ENCODE measurements at places on chromosomes 3 and 15. TPM values are rescaled to one million over a fixed set of nuclear protein-coding genes. Genes with fewer than 3 reads are reported as not detected.
A peak's percentile ranks its signal among the peaks of the same experiment; 100 is the strongest.

Gene TLR9
- not detected for total RNA-seq

DNA sequence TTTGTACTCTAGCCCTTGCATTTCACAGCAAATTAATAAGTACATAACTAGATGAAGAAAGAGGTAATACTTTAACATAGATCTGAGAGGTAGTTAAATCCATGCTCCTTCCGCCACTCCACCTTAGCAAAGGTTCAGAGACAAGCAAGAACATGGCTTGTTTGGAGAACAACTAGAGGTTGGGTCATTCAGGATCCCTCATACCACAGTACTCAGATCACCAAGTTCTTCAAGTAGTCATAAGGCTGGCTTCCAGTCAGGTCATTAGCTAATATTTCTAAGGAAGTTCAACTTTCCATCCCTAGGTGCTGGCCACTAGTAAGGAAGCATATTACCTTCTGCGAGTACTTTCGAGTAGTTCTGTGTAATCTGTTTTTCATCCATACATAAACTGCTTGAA is 44.1 kb downstream of the CD200R1 start:
- no peak for DNase-seq
- no peak overlapping the region for H3K27ac ChIP-seq
- no peaks in the 10 kb centered on the region for H3K27me3 ChIP-seq
- H3K36me3 ChIP-seq = no peaks in the 10 kb centered on the region

- H3K27ac ChIP-seq = no peak overlapping the region
- H3K4me3 ChIP-seq = no peak overlapping the region
- H3K4me1 ChIP-seq = peaks cover 12% of the 10 kb centered on the region
These were observed 110.5 kb downstream of the AKAP13 start for GRCh38 chr15:85490856-85491255.

- no peak overlapping the region for H3K27ac ChIP-seq
- no peaks in the 10 kb centered on the region for H3K4me1 ChIP-seq
- no peak overlapping the region for H3K4me3 ChIP-seq
- peaks cover under 1% of the 10 kb centered on the region for H3K36me3 ChIP-seq
- DNase-seq = peak; percentile 6
These were observed 94.3 kb downstream of the OXNAD1 start for GRCh38 chr3:16359331-16359730.

GRCh38 chr3:79249701-79250100 is 518.1 kb downstream of the ROBO1 start:
- no peaks in the 10 kb centered on the region for H3K36me3 ChIP-seq
- no peak overlapping the region for H3K4me3 ChIP-seq
- H3K4me1 ChIP-seq = no peaks in the 10 kb centered on the region
- no peaks in the 10 kb centered on the region for H3K27me3 ChIP-seq
- H3K27ac ChIP-seq = no peak overlapping the region
- no peak for DNase-seq

DNA sequence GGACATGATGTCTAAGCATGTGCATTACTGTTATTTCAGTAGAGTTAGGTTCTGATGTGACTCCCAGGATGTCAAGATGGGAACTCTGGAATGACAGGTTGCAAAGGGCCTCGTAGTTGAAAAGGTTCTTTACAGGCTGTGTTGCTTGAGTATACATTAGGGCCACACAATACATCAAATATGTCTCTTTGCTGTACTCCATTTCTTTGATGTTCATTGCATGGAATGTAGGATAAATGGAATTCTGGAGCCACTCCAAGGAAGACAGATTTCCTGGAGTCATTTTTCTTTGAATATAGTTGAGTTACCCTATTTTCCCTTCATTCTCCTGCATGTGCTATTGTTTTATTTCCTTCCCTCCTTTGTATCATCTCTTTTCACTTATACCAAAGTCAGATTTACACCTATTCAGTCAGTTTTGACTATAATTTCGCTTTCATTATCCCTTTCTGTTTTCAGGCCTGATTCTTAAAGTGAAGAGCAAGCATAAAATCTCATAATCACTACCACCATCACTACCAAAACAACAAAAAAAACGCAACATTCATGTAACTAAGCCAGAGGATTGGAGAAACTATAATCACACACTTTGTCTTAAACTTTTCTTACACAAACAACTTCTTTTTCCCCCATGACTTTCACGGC is 61.2 kb upstream of the PTX3 start:
- peak overlapping the region; percentile 24 for H3K27ac ChIP-seq
- H3K4me1 ChIP-seq = peaks cover 18% of the 10 kb centered on the region
- H3K36me3 ChIP-seq = peaks cover 7% of the 10 kb centered on the region
- peak; percentile 57 for DNase-seq
- H3K4me3 ChIP-seq = no peak overlapping the region

Gene EFL1
- 21.9 TPM for total RNA-seq

DNA sequence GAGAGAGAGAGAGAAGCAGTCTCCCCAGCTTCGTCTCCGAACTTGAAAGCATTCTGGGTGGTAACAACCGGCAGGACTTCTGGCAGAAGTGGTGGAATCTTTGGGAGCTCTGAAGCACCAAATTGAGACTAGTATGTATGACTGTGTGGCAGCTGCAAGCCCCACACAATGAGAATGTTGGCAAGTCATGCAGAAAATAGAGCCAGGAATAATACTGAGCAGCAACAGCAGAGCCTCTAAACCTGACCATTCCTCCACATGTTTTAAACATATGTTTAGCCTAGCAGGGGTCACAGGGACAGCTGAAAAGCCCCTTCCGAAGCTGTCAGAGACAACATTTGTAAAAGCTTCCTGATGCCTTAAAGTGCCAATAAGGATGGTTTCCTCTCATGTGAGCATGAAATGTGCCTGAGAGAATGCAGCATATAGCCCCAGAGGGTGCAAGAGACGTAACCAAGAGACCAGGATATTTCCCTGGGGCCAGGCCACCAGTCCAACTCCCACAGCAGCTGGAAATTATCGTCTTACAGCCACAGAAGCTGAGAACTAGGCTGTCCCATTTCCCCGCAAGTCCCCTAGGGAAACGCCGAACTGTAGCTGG is 178.6 kb upstream of the CCDC54 start:
- H3K27ac ChIP-seq = no peak overlapping the region
- H3K4me1 ChIP-seq = no peaks in the 10 kb centered on the region
- peak; percentile 22 for DNase-seq
- H3K36me3 ChIP-seq = no peaks in the 10 kb centered on the region
- no peak overlapping the region for H3K4me3 ChIP-seq

Gene BCL2A1
- not detected for total RNA-seq

DNA sequence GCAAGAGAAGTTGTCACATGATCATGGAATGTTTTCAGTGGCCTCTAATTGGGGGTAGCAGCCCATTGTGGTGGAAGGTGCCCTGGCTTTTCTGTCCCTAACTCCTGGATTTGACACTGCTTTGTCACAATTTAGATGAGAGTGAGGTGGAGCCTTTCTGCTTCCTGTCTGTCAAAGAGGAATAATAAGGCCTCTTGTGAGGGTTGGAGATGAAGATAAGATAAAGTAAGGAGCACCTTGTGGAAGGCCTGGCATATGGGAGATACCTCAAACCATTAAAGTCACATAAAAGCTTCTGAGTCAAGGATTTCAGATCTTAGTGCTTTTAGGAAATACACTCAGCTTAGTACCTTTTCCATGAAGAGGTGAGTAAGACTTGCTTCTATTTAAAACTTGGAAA is 172.6 kb upstream of the FAM3D start:
- H3K27me3 ChIP-seq = no peaks in the 10 kb centered on the region
- no peak overlapping the region for H3K4me3 ChIP-seq
- peaks cover 7% of the 10 kb centered on the region for H3K4me1 ChIP-seq

DNA sequence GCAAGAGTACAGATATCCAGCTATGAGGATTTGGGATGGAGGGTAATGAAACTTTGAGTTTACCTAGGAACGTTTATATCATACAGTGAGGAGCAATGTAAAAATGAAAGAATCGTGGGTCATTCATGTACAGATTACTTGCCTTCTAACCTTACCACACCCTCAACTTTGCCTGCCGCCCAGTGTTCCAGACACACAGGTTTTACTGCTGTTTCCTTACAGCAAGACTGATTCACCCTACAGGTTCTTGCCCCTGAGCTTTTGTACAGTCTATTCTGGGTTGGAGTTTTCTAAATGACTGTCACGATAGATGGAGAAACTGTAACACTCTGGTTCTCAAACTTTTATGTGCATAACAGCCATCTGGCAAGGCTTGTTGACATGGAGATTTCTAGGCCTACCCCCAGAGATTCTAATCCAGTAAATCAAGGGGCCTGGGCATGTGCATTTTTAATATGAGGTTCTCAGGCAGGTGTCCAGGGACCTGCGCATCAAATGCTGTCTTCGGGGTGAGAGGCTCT is 6.6 kb upstream of the TPRG1 start:
- H3K4me3 ChIP-seq = no peak overlapping the region
- no peaks in the 10 kb centered on the region for H3K27me3 ChIP-seq
- no peaks in the 10 kb centered on the region for H3K4me1 ChIP-seq
- no peak overlapping the region for H3K27ac ChIP-seq
- no peak for DNase-seq

Gene TGM5
- not detected for total RNA-seq

GRCh38 chr3:23574822-23575315 is 230.9 kb upstream of the UBE2E1 start:
- no peaks in the 10 kb centered on the region for H3K27me3 ChIP-seq
- H3K27ac ChIP-seq = no peak overlapping the region
- H3K36me3 ChIP-seq = no peaks in the 10 kb centered on the region
- no peak for DNase-seq
- no peak overlapping the region for H3K4me3 ChIP-seq

GRCh38 chr15:101504373-101504772 is 14.9 kb upstream of the PCSK6 start:
- no peaks in the 10 kb centered on the region for H3K36me3 ChIP-seq
- peaks cover 3% of the 10 kb centered on the region for H3K27me3 ChIP-seq
- no peak overlapping the region for H3K27ac ChIP-seq
- no peak for DNase-seq
- H3K4me1 ChIP-seq = no peaks in the 10 kb centered on the region

DNA sequence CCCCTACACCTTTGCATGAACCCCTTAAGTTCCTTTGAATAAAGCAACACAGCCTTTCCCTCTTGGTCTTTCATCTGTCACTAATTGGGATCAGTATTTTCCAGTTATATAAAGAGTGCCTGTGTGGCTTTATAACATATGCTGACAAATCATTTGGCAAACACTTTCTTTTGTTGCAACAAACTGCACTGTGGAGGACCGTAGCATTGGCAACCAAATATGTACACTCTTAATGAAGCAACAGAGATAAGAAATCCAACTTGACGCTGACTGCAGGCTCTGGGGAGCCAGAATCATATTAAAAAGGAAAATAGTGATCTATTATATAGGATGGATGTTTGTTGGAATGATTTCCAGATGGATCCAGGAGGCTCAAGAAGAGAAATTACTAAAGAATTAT is 120.1 kb upstream of the PRICKLE2 start:
- DNase-seq = no peak
- no peak overlapping the region for H3K27ac ChIP-seq
- no peaks in the 10 kb centered on the region for H3K36me3 ChIP-seq
- H3K27me3 ChIP-seq = no peaks in the 10 kb centered on the region
- H3K4me1 ChIP-seq = no peaks in the 10 kb centered on the region

Gene ERICH6
- not detected for total RNA-seq

Gene FBXL2
- total RNA-seq = 26.9 TPM

DNA sequence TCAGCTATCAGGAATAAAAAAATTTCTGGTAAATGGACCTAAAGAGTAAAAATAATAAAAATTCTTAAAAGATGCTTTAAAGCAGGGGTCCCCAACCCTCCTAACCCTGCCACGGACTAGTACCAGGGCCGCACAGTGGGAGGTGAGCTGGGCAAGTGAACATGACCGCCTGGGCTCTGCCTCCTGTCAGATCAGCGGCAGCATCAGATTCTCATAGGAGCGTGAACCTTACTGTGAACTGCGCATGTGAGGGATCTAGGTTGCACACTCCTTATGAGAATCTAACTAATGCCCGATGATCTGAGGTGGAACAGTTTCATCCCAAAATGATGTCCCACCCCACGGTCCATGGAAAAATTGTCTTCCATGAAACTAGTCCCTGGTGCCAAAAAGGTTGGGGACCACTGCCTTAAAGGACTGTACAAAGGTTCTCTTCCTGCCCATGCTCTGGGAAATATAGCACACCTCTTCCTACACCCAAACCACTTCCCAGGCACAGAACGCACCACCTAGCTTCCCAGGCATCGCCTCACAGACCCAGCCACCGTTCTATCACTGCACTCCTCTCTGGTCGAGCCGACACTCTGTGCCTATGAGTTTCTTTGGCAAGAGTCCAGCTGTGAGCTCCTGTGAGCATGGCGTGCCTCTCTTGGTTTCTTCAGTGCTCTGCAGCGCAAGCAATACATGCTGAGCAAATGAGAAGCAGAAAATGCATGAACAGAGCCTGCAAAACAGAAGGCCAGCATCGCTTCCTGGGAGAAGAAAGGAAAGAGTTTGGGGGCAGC is 104.9 kb downstream of the OCA2 start:
- DNase-seq = no peak
- no peaks in the 10 kb centered on the region for H3K27me3 ChIP-seq
- H3K27ac ChIP-seq = no peak overlapping the region
- H3K36me3 ChIP-seq = no peaks in the 10 kb centered on the region
- no peak overlapping the region for H3K4me3 ChIP-seq

Gene SCAANT1
- total RNA-seq = not detected

DNA sequence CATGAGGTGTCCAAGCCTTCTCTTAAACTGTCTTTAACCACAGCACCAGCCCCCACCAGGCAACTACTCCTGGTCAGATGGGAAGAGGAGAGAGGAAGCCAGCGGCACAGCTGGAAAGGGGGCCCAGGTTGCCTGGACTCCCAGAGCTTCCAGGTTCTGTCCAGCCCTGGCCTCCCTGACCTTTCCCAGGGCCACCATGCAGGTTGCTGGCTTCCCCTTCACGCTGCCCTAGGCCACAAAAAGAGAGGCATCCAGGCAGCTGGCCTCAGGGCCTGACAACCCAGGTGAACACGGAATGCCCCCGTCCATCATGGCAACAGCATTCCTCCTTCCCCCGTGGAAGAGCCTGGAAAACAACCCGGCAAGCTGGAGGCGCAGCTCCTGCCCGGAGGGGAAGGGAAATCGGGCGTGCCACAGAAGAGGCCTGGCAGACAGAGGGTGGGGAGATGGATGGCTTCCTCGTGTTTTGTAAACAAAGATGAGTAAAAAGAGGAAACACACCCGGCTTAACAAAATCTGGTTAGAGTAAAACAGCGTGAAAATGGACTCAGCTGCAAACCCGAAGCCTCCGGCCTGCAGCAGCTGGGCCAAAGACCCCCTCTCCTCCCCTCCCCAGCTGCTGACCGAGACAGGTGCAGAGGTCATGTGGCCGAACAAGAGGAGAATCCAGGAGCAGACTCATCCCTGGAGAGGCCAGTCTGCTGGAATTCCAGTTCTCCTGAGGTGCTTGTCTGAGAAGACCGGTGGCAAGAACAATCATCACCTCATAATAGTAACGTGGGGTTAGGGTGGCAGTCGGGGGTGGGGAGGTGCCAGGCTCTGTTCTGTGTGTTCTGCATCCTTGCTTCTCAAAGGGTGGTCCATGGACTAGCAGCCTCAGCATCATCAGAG is 15.5 kb downstream of the BMF start:
- no peaks in the 10 kb centered on the region for H3K27me3 ChIP-seq
- no peak overlapping the region for H3K4me3 ChIP-seq
- no peak for DNase-seq
- peaks cover 18% of the 10 kb centered on the region for H3K4me1 ChIP-seq

- no peak overlapping the region for H3K27ac ChIP-seq
- no peaks in the 10 kb centered on the region for H3K27me3 ChIP-seq
- H3K36me3 ChIP-seq = peaks cover 38% of the 10 kb centered on the region
These were observed 19.6 kb downstream of the CLK3 start for GRCh38 chr15:74635228-74635627.

Gene PP2D1
- not detected for total RNA-seq

- no peaks in the 10 kb centered on the region for H3K27me3 ChIP-seq
- H3K4me3 ChIP-seq = no peak overlapping the region
- no peak overlapping the region for H3K27ac ChIP-seq
- no peaks in the 10 kb centered on the region for H3K36me3 ChIP-seq
- peak; percentile 82 for DNase-seq
These were observed 414.4 kb upstream of the ALCAM start for GRCh38 chr3:104952146-104952972.

Gene TF
- total RNA-seq = 0.21 TPM

All from endothelial cell of umbilical vein (primary cell).